ENCODE measurements at places on chromosomes 11 and 22. TPM values are rescaled to one million over a fixed set of nuclear protein-coding genes. Genes with fewer than 3 reads are reported as not detected.

The TP53I11 gene
- total RNA-seq: 112 TPM

The MAML2 gene
- 8.6 TPM for total RNA-seq

The RCOR2 gene
- 1.7 TPM for total RNA-seq

The ZNF143 gene
- 36.4 TPM for total RNA-seq

The DCDC1 gene
- 0.19 TPM for total RNA-seq

The PATE2 gene
- total RNA-seq: 0.38 TPM

The OR52E8 gene
- total RNA-seq: not detected

The TRAPPC4 gene
- 93.9 TPM for total RNA-seq

The NCR3LG1 gene
- 3.1 TPM for total RNA-seq

The SLC17A6 gene
- total RNA-seq: not detected

The NXPE1 gene
- total RNA-seq: not detected

The OR51B4 gene
- not detected for total RNA-seq

All from regular cardiac myocyte (primary cell).